Effector memory CD4-positive, alpha-beta T cell (primary cell): ENCODE measurements at places on chromosomes 2 and 18.

- H3K27ac ChIP-seq = no peak overlapping the region
- no peaks in the 10 kb centered on the region for H3K36me3 ChIP-seq
- peaks cover 5% of the 10 kb centered on the region for H3K4me1 ChIP-seq
- H3K27me3 ChIP-seq = no peaks in the 10 kb centered on the region
- no peak for DNase-seq
Measured at GRCh38 chr2:9654452-9655100, 23.8 kb upstream of the YWHAQ start.

DNA sequence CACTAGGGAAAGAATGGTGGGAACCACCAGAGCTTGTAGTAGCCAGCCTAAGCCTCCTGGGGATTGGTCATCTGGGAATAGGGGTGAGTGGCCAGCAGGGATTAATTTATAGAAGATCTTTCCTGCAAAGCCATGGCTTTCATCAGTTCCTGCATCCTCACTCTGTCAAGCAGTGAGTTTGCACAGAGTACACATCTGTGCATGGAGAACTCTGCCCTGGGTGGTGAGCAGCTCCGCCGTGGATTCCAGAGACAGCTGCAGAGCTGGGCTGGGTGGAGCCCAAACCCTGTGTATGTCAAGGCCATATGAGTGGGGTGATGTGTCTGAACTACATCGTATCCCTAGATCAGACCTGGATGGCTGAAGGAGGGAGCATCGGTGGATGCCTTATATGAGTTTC, 182.2 kb downstream of the GLI2 start:
- H3K4me1 ChIP-seq = no peaks in the 10 kb centered on the region
- no peaks in the 10 kb centered on the region for H3K36me3 ChIP-seq
- no peaks in the 10 kb centered on the region for H3K27me3 ChIP-seq
- no peak for DNase-seq

GRCh38 chr18:32629981-32630700, 142.7 kb downstream of the KLHL14 start:
- no peak overlapping the region for H3K4me3 ChIP-seq
- no peak overlapping the region for H3K27ac ChIP-seq
- DNase-seq = no peak
- no peaks in the 10 kb centered on the region for H3K36me3 ChIP-seq
- no peaks in the 10 kb centered on the region for H3K4me1 ChIP-seq
- no peaks in the 10 kb centered on the region for H3K27me3 ChIP-seq

DNA sequence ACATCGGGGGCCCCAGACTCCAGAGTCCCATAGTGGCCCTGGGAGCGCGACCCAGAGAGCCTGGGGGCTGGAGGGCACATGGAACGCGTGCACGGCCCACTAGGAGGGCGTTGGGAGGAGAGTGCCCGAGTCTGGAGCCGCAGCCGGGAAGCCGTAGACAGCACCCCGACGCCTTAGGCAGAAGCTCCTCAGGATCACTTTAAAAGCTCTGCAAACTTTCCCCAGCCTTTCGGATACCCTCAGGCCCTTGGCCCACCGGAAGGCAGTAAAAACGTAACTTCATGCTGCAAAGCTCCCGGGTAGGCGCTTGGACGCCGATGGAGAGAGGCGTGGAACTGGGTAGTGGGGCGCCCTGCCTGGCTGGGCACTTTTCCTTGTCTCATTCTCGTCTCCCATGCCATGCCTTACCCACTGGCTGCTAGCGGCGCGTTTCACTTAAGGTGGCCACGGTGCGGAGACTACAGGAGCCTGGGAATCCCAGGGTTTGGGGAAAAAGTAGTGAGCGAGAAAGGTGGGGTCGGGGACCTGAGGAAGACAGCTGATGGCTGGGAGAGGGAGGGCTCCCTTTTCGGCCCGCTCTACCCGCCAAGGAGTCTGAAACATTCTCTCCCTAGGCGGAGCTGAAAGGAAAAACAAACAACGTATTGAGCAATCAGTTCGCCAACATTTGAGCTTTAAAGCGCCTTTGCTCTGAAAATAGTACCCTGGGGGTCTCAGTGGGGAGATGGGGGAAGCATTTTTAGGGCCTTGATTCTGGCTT, 141.8 kb downstream of the MEIS1 start:
- H3K27ac ChIP-seq = no peak overlapping the region
- H3K4me3 ChIP-seq = no peak overlapping the region
- peaks cover 5% of the 10 kb centered on the region for H3K4me1 ChIP-seq
- no peaks in the 10 kb centered on the region for H3K36me3 ChIP-seq
- H3K27me3 ChIP-seq = peaks cover 24% of the 10 kb centered on the region

DNA sequence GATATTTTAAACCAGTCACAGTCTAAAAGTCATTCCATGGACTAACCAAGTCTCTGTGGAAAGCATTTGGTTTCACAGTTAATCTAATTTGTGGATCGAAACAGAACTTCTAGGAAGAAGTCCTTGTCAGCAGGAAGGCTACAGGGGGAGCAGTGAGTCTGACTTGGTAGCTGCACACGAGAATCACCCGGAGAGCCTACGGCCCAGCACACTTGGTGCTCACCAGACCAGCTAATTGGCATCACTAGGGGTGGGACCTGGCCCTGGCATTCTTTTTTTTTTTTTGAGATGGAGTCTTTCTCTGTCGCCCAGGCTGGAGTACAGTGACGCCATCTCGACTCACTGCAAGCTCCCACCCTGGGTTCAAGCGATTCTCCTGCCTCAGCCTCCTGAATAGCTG, 97.7 kb downstream of the ZNF532 start:
- no peak overlapping the region for H3K4me3 ChIP-seq
- no peaks in the 10 kb centered on the region for H3K36me3 ChIP-seq
- H3K27me3 ChIP-seq = no peaks in the 10 kb centered on the region

GRCh38 chr2:119943058-119943457, 69.8 kb upstream of the EPB41L5 start:
- no peaks in the 10 kb centered on the region for H3K27me3 ChIP-seq
- H3K4me1 ChIP-seq = no peaks in the 10 kb centered on the region
- DNase-seq = no peak
- no peak overlapping the region for H3K4me3 ChIP-seq
- H3K27ac ChIP-seq = no peak overlapping the region

GRCh38 chr2:124534028-124534427, 508.9 kb downstream of the CNTNAP5 start:
- DNase-seq = no peak
- no peaks in the 10 kb centered on the region for H3K4me1 ChIP-seq
- H3K4me3 ChIP-seq = no peak overlapping the region
- H3K27me3 ChIP-seq = no peaks in the 10 kb centered on the region
- H3K27ac ChIP-seq = no peak overlapping the region

DNA sequence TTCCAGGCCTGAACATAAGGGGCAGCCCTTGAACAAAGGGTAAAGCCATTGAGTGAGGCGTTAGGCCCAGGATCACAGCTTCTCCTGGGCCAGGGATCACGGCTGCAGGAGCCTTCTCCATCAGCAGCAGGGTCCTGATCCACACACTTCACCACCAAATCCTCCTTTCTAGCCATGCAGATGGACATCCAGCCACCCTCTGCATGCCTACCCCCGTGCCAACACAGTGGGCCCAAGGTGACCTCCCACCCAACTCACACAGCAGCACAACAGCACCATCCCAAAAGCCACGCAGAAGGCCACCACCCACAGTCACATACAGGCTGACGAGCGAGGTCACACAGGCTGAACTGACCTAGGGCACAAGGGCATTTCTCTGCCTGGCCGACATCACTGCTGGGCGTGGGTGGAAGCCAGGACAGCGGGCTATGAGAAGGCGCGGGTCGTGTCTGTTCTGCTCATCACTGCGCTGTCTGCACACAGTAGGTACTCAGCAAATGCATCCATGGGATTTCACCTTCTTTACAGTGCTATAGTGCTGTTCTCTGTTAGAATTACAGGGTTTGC, 31.2 kb downstream of the TFCP2L1 start:
- H3K4me1 ChIP-seq = no peaks in the 10 kb centered on the region
- no peaks in the 10 kb centered on the region for H3K36me3 ChIP-seq
- H3K27me3 ChIP-seq = peaks cover 4% of the 10 kb centered on the region
- H3K4me3 ChIP-seq = no peak overlapping the region
- H3K27ac ChIP-seq = no peak overlapping the region
- no peak for DNase-seq

DNA sequence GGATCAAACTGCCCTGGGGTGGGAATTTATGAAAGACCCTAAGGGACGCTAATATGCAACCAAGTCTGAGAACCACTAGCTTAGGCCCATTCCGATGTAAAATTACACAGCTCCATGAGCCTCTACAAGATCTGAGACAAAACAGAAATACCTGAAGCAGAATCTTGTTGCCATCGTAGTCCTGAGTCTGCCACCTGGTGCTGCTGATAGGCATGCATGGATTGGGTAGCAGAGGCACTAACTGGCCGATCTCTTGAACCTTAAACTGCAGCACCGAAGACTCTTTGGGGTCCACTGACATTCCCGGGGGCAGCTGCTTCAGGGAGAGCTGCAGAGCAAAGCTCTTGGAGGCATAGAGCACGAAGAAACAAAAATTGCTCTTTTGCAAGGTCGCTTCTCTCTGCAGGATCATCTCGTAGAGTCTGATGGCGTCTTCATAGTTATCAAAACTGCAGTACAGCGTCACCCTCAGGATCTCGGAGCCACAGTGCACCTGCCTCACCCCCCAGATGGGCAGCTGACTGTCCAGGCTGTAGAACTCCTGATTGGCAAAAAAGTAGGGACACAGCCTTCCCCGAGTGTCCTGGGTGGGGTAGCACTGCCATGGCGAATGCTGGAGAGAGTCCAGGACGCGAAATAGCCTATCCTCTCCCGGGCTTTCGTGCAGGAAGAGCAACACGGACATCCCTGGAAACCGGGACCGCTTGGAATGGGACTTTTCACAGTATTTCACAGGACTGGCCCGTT, 848 bp downstream of the FAM124B start:
- H3K4me1 ChIP-seq = no peaks in the 10 kb centered on the region
- no peaks in the 10 kb centered on the region for H3K27me3 ChIP-seq
- H3K36me3 ChIP-seq = no peaks in the 10 kb centered on the region
- H3K4me3 ChIP-seq = peak overlapping the region; percentile 32
- DNase-seq = no peak

GRCh38 chr2:223797811-223798721, 39.3 kb downstream of the AP1S3 start:
- no peaks in the 10 kb centered on the region for H3K36me3 ChIP-seq
- no peaks in the 10 kb centered on the region for H3K27me3 ChIP-seq
- no peak for DNase-seq
- H3K4me1 ChIP-seq = no peaks in the 10 kb centered on the region

DNA sequence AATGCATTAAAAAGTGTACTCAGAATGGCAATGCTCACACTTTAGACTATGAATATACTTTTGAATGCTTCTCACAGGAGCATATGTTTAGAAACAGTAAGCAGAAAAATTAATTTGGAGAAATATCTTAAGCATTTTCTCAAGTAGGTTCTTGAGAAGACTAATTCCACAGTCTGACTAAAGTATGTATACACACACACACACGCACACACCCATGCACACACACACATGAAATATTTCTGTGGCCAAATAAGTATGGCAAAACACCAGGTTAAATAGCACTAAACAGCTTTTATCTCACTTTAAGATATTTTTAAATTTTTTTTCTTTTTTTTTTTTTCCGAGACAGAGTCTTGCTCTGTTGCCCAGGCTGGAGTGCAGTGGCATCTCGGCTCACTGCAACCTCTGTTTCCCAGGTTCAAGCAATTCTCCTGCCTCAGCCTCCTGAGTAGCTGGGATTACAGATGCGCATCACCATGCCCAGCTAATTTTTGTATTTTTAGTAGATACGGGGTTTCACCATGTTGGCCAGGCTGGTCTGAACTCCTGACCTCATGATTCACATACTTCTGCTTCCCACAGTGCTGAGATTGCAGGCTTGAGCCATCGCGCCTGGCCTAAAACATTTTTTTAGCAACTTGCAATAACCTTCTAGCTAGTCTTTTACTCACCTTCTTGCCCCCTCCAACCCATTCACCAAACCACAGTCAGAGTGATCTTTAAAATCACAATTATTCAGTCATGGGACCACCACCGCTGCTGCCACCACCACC, 67.5 kb upstream of the SCG2 start:
- H3K4me3 ChIP-seq = no peak overlapping the region
- H3K27ac ChIP-seq = no peak overlapping the region
- no peaks in the 10 kb centered on the region for H3K27me3 ChIP-seq
- DNase-seq = no peak
- no peaks in the 10 kb centered on the region for H3K4me1 ChIP-seq

- H3K27me3 ChIP-seq = no peaks in the 10 kb centered on the region
- H3K27ac ChIP-seq = no peak overlapping the region
- DNase-seq = no peak
- H3K36me3 ChIP-seq = no peaks in the 10 kb centered on the region
Measured at GRCh38 chr2:152425765-152426727, 91.1 kb downstream of the FMNL2 start.

DNA sequence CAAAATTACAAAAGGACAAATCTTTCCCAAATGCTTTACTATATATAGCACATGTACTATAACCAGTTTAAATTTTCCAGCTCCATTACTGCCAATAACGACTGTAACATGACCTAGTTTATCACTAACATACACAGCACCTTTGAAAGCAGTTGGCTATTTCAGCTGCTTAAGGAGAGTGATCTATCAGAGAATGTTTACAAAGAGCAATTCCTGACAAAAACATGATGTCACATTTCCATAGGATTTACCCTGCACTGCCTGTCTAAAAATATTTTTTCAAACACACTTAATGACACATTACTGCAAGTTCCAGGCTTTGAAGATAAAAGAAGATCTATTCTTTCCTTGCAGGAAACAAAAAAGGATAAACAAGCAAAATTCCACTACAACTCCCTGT, 40.6 kb downstream of the ZNF516 start:
- H3K27me3 ChIP-seq = no peaks in the 10 kb centered on the region
- peaks cover 5% of the 10 kb centered on the region for H3K4me1 ChIP-seq
- DNase-seq = no peak
- H3K4me3 ChIP-seq = no peak overlapping the region

DNA sequence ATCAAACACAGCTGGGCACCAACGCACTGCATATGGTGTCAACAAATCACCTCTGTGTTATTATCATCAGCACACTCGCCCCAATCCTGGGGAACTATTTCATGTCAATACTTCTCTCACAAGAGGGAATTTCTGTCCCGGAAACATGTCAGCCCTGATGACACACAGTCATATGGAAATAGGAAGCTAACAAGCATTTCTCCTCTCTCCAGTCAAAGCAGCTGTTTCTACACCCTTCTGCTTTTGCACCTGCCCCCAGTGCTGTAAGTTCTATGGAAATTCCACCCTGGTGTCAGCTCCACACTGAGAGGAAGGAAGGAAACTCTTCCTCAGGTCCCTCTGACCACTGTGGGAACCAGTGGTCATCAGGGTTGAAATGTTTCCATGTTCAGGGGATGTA, 447.6 kb upstream of the ID2 start:
- no peaks in the 10 kb centered on the region for H3K27me3 ChIP-seq
- H3K4me1 ChIP-seq = no peaks in the 10 kb centered on the region
- DNase-seq = no peak
- H3K4me3 ChIP-seq = no peak overlapping the region
- no peak overlapping the region for H3K27ac ChIP-seq
- H3K36me3 ChIP-seq = no peaks in the 10 kb centered on the region

GRCh38 chr2:30511122-30512083, 64.4 kb downstream of the LCLAT1 start:
- H3K4me3 ChIP-seq = no peak overlapping the region
- no peak overlapping the region for H3K27ac ChIP-seq
- H3K4me1 ChIP-seq = no peaks in the 10 kb centered on the region
- H3K36me3 ChIP-seq = no peaks in the 10 kb centered on the region
- no peak for DNase-seq

- no peaks in the 10 kb centered on the region for H3K36me3 ChIP-seq
- no peak overlapping the region for H3K27ac ChIP-seq
- H3K27me3 ChIP-seq = no peaks in the 10 kb centered on the region
- H3K4me1 ChIP-seq = no peaks in the 10 kb centered on the region
- DNase-seq = no peak
Measured at GRCh38 chr18:23103449-23103848, 31.8 kb upstream of the CABLES1 start.
